ENCODE measurements at places on chromosomes 2 and 18.

GRCh38 chr2:142380372-142380771 is 249.6 kb upstream of the LRP1B start:
- DNase-seq = no peak

DNA sequence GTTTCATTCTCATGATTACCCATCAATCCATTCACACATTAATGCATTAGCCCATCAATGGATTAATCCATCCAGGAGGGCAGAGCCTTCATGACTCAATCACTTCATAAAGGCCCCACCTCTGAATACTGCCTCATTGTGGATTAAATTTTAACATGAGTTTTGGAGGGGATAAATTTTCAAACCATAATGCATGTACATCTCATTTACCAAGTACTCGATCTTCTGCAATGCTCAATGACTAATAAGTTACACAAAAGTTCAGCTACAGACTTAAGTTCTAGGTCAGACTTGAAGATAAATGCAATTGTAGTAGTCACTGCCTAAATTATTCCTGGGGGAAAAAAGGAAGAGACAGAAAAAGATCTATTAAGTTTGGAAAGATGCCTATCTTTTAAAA is 120.0 kb upstream of the OSR1 start:
- DNase-seq = no peak

DNA sequence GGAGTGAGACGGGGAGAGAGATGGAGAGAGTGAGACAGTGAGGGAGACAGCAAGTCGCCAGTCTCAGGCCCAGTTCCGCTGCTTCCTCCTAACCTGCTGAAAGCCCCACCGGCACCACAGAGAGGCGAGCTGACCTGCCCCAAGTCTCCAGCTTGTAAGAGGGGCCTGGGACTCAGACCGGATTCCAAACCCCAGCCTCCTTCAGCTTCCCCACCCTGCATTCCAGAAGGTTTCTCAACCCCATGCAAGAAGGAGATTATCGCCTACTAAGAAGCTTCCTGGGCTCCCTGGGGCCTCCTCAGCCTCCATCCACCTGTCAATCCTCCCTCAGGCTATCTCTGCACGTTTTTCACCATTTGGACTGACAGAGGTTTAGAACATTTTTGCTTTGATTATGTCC is 173.1 kb upstream of the RAB6C start:
- no peak for DNase-seq

GRCh38 chr2:9213477-9214051 is 7.0 kb downstream of the ASAP2 start:
- DNase-seq = no peak

GRCh38 chr2:128008074-128008672 is 19.7 kb downstream of the SAP130 start:
- DNase-seq = no peak

DNA sequence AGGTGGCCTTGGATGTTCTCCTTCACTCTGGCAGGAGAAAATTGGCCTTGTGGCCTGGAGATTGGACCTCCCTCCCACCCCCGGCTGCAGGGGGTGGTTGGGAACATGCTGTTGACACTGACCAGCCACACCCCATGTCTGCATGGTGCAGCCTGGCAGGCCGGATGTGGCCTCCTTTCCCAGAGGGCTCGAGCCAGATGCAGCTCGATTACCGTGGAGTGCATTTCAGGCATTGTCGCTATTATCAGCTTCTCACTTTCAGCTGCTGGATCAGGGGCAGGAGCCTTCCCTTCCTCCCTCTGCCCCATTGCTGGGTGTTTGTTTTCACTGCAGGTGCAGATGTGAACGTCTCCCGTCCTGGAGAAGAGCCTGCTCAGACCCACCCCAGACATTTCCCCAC is 211.0 kb upstream of the SIX2 start:
- no peak for DNase-seq

- no peak for DNase-seq
These were observed 812.9 kb upstream of the ACVR2A start for GRCh38 chr2:147031897-147032296.
